ENCODE measurements at places on chromosomes 2 and 18.

DNA sequence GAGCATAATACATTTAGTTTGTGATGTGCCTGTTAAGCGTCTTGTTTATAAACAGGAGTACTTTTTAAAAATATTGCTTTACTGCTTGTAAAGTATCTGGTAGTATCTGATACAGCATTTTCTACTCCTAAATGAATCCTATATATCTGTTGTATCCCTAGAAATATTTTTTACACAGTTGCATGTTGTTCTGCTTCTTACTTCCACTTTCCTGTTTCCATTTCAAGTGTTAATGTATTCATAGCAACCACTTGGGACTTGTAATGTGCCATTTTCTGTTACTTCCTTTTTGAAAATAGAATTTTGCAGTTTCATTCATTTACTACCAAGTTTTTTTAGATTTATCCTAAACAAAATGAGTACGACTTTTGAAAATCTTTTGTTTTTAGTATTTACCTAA is 24.9 kb downstream of the CCNT2 start:
- no peak for DNase-seq

- no peak for DNase-seq
Measured at GRCh38 chr2:134327367-134327766, 73.5 kb downstream of the MGAT5 start.

- no peak for DNase-seq
Measured at GRCh38 chr18:76847916-76848315, 25.6 kb downstream of the ZNF236 start.

- no peak for DNase-seq
Measured at GRCh38 chr18:10477121-10477862, 22.9 kb downstream of the APCDD1 start.

GRCh38 chr18:78875016-78875777 is 104.4 kb upstream of the SALL3 start:
- no peak for DNase-seq

DNA sequence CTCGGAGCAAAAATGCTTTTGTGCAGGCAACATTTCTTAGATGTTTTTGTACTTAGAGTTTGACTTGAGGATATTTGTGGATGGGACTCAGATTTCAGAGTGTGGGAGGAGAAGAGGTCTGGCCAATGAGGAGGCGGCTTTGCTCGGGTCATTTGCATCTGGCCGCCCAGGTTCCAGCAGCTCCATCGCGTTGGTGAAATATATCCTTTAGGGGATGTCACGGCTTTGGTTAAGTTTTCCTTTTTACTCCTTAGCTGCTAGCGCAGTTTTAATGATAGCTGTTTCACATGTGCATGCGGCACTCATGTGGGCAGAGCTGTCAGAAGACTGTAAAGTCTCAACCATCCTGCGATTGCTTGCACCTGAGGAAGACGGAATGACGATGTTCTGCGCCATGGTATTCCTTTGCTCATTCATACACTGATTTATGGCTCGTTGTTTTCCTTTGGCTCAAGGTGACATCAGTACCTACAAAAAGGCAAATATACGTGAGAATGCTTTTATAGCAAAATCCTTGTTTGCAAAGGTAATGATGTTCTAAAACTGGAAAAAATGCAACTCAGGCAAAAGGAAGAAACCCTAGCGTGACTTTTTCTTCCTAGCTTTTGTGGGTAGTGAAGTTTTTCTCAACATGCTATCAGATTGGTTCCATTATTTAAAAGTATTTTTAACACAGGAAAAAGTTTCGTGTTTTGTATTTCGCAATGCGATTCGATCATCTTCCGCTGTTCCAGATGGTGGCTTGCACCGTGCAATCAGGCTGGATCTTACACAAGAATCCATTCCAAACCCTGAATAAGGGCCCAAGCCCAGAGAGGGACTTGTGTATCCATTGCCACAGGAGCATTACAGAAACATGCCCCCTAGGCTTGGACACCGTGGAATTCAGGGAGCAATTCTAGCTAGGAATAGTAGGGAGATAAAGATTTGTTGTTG is 70.5 kb upstream of the ZNF516 start:
- no peak for DNase-seq

DNA sequence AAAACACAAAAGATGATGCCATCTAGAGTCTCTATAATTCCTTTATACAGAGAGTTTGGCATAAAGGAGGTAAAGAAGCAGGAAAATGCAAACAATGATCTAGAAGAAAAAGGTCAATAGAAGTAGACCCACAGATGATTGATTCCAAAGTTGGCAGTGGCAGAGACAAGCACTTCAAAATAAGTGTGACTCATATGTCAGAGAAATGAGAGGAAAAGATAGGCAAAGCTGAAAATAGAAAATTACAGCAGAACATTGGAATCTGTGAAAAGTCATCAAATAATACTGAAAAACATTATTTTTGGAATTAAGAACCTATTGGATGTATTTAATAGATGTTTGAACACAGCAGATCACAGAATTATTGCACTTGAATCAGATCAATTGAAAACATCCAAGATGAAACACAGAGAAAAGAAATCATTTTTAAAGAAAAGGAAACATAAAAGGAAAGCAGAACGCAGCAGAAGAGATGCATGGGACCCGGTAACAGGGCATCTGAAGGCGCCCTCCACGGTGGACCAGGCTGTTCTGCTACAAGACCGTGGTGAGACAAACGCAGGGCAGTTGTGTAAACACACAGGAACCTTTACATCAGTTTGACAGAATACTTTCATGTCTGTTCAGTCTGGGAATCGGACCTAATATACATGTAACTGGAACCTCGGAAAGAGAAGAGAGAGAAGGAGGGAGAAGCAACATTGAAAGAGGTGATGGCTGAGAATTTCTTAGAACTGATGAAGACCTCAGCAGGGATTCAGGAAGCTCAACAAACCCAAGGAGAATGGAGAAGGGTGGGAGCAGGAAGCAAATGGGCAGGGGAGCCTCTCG is 74.6 kb upstream of the GPC1 start:
- no peak for DNase-seq

- DNase-seq, result no peak
Measured at GRCh38 chr18:52541056-52541455, 201.1 kb downstream of the DCC start.

GRCh38 chr2:201768918-201769317 is 11.8 kb downstream of the ALS2 start:
- no peak for DNase-seq

DNA sequence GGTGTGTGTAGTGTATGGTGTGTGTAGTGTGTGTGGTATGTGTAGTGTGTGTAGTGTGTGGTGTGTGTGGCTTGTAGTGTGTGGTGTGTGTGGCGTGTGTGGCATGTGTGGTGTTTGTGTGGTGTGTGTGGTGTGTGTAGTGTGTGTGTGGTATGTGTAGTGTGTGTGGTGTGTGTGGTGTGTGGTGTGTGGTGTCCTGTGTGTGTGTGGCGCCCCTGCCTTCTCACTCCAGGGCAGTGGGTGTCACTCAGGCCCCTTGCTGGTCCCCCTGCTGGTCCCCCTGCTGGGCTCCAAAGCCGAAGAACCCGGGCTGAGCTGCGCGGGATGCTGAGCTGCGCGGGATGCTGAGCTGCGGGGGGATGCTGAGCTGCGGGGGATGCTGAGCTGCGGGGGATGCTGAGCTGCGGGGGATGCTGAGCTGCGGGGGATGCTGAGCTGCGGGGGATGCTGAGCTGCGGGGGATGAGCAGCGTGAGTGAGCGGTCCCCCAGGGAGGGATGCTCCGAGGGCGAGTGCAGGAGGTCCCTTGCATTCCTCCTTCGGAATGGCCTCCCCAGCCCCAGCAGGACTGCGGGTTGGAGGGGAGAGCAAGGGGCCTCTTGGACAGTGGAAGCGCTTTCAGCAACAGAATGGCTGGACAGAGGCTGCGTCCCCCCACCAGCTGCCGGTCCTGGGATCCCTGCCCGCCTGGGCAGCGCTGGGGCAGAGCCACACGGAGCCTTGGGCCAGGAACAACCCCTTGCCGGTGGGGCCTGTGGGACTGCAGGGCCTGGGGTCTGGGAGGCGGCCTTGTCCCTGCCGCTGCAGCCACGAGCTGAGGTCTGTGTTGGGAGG is 3.4 kb upstream of the RTP5 start:
- DNase-seq, result no peak

DNA sequence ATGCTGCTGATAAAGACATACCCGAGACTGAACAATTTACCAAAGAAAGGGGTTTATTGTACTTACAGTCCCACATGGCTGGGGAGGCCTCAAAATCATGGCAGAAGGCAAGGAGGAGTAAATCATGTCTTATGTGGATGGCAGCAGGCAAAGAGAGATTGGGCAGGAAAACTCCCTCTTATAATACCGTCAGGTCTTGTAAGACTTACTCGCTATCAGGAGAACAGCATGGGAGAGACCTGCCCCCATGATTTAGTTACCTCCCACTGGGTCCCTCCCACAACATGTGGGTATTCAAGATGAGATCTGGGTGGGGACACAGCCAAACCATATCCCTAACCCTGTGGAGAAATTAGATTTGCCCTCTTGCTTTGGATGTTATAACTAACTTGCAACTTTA is 1068.0 kb upstream of the ZEB2 start:
- DNase-seq, result no peak

GRCh38 chr2:22270341-22270740 is 1114.6 kb upstream of the KLHL29 start:
- no peak for DNase-seq

DNA sequence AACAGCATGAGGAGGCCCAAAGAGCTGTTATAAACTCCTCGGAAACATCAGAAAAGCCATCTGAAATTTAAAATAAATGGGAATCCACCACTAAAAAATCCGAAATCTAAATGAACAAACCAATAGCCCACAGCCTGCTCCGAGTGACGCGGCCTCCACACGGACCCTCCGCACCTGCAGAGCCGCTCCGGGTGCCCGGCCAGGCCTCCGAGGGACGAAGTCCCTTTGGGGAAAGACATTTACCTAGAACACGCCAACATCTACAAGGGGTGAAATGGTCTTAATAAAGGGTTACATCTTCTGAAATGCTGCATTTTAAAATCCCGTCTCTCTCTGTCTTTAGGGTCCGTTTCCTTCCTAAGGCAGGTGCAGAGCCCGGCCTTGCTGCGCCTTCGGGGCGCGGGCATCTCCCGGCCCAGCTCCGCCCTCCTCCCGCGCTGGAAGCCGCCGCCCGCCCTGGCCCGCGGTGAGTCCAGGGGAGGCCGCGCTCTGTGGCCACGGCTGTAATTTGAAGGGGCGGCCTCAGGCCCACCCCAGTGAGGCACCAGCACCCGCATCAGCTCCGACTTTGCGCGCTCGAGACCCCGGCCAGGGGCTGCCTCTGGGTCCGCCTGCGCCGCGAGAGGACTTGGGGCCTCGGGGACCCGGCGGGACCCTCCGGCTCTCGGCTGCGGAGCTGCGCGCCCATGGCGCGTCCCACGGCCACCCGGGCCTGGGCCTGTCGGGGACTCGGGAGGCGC is 42.3 kb upstream of the CTDP1 start:
- DNase-seq, result no peak

DNA sequence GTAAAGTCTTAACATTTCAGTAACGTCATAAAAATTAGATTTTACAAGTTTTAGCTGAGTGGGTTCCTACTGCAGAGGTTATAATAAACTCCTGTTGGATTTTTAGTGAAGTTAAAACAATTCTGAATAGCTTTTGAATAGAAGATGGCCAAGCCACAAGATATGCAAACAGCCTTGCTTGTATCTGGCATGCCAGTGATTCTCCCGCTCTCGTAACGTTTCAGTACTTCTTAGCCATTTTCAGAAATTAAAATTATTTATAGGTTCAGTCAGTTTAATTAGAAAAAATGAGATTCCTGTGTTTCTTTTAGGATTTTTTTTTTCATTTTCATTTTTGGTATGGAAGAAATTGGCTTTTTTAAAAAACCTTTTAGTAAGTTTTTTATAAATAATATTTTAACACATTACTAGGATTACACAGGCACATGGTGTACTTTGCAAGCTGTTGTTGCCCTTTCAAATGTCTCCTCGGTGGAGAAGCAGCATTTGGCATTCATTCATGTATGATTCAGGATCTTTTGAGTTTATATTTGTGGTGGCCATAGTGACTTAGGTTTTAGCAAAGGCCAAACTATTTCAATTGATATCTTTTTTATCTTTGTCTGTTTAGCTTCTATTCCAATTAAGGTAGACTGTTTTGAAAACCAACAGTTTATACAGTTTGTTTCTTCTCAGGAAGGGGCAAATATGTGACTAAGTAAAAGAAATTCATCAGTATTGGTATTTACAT is 30.6 kb upstream of the RND3 start:
- no peak for DNase-seq

DNA sequence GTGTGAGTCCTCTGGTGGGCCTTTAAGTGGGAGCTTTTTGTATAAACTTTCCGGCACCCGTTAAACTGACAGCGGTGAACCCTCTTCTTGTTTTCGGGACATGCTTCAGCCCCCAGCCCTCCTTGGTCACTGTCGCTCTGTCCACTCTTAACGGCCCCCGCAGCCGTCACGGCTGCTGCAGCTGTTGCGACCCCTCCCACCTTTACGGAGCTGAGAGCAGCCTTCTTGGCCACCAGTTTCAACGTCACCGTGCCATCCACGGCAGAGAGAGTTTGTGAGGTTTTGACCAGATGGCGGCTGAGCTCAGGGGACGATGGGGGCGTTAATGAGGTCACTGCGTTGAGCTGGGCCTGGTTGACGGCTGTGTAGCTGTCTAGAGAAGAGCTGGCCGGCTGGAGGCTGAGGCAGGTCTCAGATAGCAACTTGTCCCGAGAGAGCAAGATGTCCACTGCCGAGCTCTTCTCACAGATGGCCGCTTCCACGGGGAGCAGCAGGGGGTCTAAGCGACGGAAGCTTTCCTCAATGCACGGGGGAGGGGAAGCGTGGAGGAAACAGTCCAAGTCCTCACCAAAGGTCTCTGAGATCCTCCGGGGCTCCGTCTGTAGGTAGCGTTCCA is 41.9 kb downstream of the KLF7 start:
- no peak for DNase-seq

DNA sequence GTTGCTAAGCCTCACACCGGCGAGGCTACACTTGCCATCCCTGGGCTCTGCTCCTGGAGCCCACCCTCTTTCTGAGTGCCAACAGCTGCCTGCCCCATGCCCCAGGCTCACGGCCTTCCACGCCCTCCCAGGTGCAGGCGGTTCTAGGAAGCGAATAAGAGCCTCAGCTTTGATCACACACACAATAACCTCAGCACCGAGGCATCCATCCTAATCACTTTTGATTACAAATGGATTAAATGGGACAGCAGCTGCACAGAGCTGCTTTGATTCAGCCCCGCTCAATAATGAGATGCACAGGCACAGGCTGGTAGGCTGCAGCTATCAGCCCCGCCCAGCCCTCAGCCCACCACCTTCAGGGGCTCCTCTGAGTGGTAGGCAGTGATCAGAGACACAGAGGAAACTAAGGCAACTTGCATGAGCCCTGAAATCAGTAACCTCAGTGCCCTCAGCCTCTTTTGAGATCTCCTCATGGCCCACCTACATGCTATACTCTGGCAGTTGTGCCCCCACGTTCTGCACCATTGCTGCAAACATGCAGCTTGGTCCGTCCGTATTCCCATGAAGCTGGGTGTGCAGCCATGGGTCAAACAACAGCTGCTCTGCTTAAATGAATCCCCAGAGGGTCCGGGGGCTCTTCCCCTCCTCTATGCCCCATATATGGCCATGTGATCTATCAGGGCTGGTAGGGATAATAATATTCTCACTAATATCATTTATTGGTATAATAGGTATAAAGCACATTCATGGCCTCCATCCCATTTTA is 171.4 kb downstream of the SETBP1 start:
- DNase-seq, result no peak
